ENCODE measurements at places on chromosomes 6 and 20.

- no peak for DNase-seq
Observed at GRCh38 chr6:129730477-129731165, 20.6 kb upstream of the ARHGAP18 start.

- no peak for DNase-seq
Observed at GRCh38 chr6:43915986-43916923, 146.2 kb downstream of the VEGFA start.

DNA sequence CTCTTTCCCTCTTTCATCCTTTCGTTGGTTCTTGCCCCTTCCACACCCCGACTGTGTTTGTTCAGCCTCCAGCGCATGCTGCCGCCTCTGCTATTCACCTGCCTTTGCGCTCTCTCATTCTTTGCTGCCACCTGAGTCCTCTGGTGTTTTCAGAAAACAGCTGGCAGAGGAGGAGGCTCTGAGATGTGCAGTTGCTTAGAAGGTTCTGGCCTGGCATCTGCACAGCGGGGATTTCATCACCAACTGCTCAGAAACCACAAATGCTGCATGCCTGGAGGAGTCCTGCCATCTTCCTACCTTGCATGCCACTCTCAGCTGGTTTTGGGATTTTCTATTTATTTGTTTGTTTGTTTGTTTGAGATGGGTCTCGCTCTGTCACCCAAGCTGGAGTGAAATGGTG lies 39.2 kb upstream of the CLDN20 start:
- DNase-seq: no peak

DNA sequence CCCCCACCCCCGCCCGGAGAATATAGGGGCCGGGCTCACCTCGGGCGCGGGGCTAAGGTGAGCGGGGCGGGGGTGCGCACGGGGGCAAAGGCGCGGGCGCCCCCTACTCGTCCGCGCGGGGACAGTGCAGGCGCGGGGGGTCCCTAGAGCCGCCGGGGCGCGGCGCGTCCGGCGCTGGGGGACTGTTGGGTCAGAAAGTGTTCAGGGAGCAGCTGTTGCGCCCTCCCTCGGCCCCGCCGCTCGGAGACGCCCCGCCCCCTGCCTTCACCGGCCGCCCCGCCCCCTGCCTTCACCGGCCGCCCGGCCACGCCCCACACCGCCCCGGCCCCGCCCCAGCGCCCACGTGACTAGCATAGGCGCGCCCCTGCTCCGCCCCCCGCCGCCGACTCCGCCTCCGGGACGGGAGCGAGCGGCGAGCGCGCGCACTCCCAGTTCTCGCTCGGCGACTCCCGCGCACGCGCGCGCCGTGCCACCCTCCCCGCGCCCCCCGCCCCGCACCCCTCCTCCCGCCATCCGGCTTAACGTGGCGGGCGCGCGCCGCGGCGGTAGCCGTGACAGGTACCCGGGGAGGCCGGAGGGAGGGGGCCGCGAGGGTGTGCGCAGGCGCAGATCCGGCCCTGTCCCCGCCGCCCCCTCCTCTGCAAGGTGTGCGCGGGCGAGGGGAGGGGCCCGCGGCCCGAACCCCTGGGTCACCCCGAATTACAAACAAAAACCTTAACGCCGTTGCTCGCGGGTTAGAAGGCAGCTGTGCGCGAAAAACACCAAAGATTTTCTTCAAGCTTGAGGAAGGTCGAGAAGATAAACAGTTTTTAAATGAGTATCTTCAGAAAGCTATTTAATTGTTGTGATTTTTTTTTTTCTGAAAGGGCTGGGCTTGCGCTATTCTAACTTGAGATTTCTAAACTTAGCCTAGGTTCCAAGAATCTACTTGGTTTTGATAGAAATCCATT lies 704 bp upstream of the ZNF217 start:
- peak; percentile 96 for DNase-seq

DNA sequence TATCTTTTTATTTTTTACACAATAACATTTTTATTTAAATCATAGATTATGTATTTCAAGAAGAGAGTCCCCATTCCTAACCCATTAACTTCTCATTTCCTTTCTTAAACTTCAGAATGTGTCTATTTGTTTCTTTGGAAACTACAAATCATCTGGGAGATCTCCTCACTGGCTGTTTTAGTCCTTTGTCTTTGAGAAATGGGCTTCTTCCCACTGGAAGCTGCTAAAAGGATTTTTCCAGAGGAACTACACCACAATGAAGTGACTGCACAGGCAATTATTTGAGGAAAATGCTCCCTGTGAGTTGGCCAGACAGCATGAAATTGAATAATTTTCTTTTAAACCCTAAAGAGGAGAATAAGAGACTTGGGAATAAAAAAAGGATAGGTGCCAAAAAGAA lies 119.1 kb downstream of the TENT5A start:
- DNase-seq: no peak

- no peak for DNase-seq
Observed at GRCh38 chr6:14804785-14805210, 441.1 kb upstream of the JARID2 start.

DNA sequence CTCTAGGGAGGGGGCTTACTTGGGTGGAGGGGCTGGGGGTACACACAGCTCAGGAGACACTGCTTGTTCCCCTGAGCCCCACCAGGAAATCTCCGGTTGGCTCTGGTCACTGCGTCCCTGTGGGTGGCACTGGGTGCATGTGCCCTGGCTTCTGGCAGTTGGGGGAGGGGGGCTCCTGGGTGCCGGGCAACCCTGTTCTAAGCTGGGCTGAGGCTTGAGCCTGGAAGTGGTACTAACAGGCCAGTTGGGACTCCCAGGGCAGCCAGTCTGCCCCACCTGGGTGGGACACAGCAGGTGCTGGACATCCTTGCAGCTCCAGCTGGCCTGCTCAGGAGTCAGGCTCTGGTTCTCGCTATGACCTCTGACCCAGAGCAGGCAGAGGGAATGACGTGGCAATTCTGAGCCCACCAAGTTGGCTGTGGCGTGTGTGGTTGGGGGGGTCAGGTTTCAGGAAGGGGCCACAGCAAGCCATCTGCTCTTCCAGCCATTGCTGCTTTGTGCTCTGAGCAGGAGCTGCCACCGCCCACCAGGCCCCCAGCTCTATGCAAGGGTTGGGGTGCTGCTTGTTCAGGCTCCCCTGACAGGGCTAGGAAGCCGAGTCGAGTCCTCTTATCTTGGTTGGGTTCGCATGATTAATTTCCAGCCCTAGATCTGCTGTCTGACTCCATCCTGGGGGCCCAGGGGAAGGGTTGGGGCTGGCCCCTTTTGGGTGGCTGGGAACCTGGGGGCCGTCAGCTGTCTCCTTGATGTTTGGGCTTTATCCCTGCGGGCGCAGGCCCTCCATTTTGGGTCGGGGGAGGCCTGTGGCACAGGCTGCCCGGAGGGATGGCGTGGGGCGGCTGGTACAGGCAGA lies 590 bp downstream of the C20orf204 start:
- no peak for DNase-seq

DNA sequence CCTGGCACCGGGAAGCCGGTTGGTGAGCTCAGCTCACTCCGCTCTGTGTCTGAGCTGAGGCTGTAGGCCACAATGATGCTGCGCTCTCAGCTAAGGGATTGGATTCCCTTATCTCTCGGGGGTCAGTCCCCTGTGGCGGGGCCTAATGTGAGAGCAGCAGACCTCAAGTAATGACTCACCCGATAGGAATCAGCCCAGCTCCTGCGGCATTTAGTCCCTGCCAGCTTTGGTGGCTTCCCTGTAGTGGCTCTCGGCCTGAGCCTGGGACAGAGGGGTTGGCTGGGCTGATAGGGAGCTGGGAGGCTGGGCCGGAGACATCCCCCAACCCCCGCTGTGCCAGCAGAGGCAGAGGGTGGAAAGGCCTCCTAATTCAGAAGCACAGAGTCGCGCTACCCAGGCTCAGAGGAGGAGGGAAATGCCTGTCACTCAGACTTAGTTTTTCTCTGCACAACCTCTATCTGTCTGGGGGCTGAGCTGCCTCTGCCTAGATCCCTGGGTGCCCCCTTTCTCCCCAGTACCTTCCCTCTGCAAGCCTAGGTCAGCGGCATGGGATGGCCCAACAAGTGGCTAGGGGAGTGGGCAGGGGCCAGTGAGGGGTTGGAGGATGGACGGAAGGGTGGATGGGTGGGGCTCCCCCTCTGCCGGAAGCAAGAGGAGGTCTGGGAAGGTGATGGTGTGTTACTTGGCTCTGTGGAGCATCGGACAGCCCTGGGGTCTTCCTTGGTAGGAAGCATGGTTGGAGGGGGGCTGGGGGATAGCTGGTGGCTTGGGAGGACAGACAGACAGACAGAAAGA lies 92.2 kb downstream of the CDH22 start:
- peak; percentile 28 for DNase-seq

DNA sequence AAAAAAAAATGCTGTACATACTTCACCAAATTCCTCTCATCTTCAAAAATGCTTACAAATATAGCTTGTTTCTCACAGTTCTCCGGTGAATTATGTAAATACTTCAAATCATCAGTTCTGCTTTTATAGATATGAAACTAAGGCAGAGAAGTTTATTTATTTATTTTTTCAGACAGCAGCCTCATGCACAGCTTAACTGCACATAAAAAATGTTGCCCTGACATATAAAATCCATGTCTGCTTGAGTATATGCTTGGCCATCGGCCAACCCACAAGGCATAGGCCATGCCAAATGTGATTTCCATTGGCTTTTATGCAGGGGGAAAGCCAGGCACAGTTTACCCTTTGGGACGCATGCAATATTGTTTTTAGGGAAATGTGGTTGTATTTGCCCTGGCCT lies 57.3 kb upstream of the PHACTR2 start:
- DNase-seq: no peak

DNA sequence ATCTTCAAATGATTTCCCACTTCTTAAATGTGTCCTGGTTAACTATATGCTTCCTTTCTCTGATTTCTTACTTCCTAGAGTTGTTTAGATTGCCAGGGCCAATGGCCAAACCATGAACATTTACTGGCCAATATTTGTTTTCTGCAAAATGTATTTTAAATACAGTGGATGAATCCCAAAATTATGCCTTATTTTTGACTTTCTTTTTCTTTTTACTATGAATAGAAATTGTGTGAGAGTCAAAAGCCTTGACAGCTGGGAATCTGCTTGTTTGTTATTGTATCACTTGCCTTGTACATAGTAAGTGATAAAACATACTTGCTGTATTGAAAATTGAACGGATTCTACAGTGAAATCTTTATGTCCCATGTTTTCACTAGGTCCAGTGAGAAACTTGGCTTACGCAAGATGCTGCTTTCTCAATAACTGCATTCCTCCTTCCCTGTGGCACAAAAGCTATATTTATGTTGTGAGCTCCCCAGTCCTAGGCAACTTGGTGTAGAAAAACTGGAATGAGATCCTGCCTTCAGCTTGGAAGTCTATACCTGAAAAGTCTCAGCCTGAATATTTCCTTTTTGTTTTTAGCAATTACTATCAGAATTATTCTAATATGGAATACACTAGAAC lies 295.2 kb downstream of the EPHA7 start:
- DNase-seq: no peak

GRCh38 chr6:107318100-107318736 lies 141.1 kb downstream of the PDSS2 start:
- no peak for DNase-seq

DNA sequence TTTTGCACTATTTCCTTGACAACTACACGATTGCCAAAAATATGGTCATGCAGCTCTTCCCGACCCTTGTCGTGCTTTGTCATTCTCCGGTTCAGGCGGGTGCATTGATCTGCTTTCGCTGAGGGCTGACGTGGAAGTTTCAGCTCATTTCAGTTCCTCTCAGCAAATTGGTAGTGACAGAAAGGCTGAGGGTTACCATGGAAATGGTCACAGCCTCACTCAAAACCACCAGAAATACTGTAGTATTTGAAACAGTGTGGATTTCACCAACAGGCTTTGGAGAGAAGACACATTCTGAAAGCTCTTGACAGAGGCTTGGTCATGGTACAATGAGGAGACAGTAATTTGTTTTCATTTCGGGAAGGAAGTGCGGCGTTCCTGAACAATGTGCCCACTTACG lies 99.7 kb upstream of the EXOC2 start:
- no peak for DNase-seq

DNA sequence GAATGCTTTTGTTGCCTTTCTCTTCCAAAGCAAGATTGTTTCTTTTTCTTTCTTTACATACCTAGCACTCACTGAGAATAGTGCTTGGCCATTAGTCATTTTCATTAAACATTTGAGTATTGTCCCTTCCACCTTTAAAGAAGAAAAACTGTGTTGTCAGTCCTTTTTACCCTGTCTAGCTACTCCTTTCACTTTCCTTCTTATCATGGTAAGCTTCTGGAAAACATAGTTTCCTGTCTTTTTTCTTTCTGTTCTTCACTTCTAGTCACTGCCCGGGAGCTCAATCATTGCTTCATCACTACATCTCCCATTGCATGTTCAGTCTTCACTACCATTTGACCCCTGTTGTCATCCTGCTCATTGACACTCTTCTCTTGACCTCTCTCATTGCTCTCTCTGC lies 12.1 kb downstream of the VAPB start:
- no peak for DNase-seq

- DNase-seq: no peak
Observed at GRCh38 chr20:62358171-62359042, 8.7 kb downstream of the LAMA5 start.

GRCh38 chr6:150534553-150534952 lies 65.1 kb upstream of the PLEKHG1 start:
- no peak for DNase-seq

GRCh38 chr6:95244751-95245150 lies 332.6 kb upstream of the MANEA start:
- no peak for DNase-seq

GRCh38 chr6:43683708-43684455 lies 3.7 kb downstream of the MRPS18A start:
- no peak for DNase-seq

DNA sequence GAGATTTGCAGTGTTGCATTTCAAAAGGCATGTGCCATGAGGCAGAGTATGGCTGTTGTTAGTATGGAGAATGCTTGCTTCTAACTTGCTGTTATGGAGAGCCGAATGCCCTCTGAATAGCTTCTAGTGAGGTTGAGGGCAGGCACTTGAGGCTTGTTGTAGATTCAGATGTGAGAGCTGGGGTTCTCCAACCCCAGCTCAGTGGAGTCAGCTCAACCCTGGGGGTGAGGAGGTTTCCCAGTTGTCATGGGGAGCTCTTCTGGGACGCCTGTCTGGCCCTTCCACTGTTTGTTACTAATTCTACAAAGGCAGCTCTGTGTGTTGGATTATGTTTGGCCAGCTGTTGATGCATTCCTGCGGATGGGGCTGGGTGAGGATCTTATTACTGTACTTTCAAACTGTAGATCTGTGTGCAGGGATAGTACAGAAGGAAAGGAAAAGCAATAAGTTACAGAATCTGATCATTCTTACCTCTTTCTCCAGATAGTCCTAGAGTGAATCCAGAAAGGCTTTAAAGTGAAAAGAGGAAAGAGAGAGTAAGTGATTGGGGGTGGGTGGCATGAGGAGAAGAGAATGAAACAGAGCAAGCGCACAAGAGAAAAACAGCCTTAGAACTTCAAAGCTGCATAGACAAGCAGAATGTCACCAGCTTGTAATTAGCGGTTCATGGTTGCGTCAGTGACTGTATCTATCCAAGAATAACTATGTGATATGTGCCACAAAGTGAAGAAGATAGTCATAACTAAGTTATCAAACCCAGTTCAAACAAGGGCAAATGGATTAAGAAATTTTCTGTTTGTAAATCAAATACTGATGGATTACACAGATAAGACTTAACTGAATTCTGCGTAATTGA lies 148.7 kb downstream of the PRL start:
- no peak for DNase-seq

- DNase-seq: no peak
Observed at GRCh38 chr20:23391707-23392310, 29.5 kb downstream of the NAPB start.

- no peak for DNase-seq
Observed at GRCh38 chr6:140108167-140108566, 733.7 kb upstream of the CITED2 start.

GRCh38 chr6:157424491-157425020 lies 43.6 kb downstream of the ZDHHC14 start:
- DNase-seq: no peak

GRCh38 chr6:455006-455585 lies 63.5 kb downstream of the IRF4 start:
- DNase-seq: no peak

GRCh38 chr20:13392391-13392790 lies 171.3 kb downstream of the ISM1 start:
- no peak for DNase-seq
